ENCODE measurements at places on chromosomes 4 and X.

DNA sequence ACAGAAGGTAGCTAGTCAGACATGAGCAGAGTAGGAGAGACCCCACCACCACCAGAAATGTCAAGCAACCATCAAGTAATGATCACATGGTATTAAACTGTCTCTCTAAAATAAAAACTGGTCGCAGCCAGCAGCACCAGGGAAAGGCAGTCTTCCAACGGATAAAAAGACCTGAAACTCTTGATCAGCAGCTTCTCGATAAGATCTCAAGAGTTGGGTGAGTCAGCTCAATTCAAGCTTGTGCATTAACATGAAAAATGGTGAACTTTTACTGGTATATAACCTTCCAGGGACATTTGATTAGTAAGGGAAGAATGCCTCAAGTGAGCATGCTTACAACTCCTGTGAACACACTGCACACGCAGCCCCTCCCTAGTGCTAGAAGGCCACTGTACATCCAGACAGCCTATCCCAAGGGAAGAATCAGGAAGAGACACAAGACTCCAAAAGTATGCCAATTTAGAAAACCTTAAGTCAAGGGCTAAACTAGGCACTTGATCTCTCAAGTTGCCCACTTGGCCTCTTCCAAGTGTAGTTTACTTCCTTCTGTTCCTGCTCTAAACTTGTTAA is 270.0 kb upstream of the GNPDA2 start:
- no peak for DNase-seq

DNA sequence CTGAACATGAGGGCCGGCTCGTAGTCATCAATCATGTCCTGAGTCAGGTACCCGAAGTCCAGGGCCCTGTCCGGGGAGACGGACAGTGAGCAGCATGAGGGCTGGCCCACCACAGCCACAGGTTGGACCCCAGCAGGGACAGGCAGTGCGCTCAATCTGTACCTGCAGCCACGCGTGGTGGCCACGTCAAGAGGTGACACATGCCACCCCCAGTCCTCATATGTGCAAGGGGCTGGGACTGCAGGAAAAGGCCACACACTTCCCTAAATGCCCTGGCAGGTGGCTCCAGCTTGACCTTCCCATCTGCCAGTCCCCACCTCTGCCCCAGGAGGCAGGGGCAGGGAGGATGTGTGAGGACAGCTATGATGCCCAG is 73.8 kb upstream of the MXD4 start:
- no peak for DNase-seq

DNA sequence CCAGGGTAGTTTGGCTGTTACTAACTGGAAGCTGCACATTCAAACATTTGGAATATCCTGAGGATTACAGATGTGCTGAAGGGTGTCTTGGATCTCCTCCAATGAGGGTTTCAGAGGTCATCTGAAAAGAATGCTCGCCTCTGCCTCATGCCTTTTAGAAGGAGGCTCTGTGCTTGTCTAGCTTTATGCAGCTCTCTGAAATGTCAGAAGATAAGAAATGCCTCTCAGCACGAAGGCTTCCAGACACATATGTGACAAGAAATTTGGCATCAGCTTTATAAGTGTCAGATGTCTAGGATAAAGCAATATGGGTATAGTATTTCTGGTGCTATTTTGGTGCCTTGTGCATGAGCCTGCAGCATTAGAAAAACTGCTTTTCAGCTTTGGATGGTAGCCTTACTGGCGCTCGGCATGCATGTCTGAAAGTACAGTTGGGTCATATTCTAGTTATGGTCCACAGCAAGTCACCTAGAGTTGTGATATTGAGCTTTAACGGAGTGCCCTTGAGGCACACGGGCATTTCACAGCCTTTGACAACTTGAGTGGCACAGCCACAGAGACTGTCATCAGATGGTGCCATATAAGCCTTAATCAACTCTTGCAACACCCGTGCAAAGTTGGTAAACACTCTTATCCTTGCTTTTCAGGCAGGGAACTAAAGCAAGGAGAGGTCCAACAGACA is 70.8 kb upstream of the PGRMC2 start:
- DNase-seq, result no peak

DNA sequence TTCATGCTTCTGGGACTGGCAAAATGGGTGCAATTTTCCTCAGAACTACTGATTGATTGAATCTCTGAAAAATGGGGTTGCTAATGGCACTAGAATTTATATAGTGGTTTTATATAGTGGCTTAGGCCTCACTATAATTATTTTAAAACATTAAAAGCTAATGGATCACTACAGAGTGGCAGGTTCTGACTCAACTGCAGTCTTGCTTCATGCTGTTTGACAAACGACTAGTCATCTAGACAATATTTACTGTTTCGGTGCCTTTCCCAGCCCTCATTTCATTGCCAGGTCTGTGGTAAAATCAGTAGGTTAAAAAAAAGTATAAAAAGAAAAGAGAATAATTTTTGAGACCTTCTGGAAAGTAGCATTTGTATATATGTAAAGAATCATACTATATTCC is 352.8 kb upstream of the ATOH1 start:
- DNase-seq, result no peak

- no peak for DNase-seq
Measured at GRCh38 chr4:12844141-12844540, 640.0 kb downstream of the RAB28 start.

DNA sequence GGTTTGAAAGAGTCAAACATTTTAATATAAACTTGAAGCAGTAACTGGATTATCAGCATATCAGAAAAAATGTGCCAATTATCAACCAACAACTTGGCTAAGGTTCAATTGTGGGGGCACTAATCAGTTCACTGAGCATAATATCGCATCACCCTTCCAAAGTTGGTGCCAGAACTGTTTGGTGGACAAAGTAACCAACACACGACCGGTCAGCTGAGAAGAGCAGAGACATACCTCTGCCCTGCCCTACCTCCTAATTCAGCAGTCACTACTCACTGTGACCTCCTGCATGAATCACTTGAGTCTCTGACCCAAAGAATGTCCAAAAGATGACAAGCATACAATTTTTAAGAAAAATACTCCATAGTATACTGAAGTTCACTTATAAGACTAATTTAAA is 53.2 kb downstream of the TSPAN5 start:
- no peak for DNase-seq

GRCh38 chrX:17820100-17820499 is 41.0 kb downstream of the RAI2 start:
- no peak for DNase-seq

DNA sequence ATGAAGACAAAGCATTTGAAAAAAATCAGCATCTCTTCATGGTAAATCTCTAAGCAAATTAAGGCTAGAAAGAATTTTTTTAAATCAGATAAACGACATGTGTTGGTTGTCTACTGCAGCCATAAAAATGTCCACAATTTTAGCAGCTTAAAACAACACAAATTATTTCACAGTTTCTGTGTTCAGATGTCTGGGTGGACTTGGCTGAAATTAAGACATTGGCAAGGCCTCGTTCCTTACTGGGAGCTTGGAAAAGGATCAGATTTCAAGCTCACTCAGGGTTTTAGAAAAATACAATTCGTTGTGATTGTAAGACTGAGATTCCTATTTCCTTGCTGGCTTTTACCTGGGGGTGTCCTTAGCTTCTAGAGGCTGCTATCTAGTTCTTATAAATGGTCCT is 1470.6 kb downstream of the PCDH19 start:
- DNase-seq, result no peak

- no peak for DNase-seq
Measured at GRCh38 chr4:113955948-113956347, 23.5 kb downstream of the ARSJ start.

GRCh38 chr4:165433529-165433928 is 54.7 kb downstream of the CPE start:
- DNase-seq, result no peak

GRCh38 chr4:165520086-165520485 is 141.3 kb downstream of the CPE start:
- DNase-seq, result no peak

GRCh38 chr4:6963139-6963611 is 53.5 kb downstream of the TBC1D14 start:
- DNase-seq, result no peak

GRCh38 chr4:106273831-106274230 is 42.2 kb downstream of the TBCK start:
- no peak for DNase-seq

DNA sequence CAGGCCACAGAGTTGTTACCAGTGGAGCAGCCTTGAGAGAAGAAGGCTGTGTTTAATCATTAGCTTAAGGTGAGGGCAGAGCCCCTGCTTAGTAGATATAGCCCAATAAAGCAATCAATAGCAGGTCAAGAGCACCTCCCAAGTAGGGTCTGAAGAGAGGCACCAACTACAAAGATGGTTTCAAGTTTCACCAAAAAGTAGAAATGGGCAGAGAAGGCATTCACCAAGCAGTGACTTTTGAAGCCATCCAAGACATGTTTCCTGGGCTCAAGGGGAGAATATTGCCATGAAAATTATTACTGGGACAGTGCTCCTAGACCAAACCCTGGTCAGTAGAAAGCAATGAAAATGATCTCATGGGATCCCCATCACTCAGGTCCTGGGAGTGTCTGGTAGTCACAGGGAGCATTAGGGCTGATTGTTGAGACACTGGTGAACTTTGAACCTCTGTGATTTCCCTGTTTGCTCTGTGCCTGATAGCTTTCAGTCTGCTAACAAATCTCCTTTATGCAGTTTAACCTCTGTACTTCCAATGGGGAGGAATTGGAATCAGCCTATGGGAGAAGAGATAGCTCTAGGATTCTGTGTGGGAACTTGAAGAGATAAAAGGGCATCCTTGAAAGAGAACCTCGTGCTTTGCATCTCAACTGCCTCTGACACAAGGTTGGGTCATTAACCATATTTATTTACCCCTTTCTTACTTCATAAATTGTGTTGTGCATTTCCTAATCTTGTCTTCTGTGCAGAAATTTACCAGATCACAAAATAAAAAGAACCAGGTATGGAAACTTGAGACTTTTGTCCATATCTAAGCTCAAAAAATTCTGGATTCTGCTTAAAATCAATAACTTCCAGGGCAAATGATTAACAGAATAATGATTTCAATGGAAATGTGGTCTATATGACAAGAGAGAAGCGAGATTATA is 9.3 kb upstream of the OTC start:
- DNase-seq, result no peak

DNA sequence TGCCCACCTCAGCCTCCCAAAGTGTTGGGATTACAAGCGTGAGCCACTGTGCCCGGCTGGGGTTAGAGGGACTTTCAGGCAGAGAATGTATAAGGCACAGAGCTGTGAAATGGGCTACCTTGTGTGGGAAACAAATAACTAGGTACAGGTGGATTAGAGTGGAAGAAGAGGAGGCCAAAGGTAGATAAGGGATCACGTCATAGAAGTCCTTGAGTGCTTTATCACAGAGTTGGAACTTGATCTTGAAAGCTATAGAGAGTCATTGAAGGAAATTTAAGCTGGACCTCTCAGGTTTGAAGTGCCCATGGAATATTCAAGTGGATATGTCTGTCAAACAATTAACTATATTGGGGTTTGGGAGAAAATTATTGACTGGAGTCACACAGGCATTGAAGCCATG is 8.4 kb downstream of the N4BP2 start:
- no peak for DNase-seq

- no peak for DNase-seq
Measured at GRCh38 chr4:72933029-72933428, 136.5 kb downstream of the COX18 start.

DNA sequence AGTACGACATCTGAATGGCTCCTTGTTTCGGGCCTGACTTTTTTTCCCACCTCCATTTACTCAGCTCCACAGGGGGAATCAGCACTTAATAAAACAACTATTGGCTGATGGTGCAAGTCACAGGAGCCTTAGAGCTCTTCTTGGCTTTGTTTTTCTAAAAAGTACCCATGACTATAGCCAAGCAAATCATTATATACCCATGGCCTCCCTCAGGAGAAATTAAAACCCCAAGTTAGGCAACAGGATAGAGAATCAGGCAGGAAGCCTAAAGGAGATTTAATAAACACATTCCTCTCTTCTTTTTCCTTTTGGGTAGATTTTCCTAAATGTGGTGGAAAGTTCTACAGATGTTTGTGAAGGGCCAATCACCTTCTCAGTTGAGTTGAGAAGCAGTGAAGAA is 91.9 kb upstream of the RBPJ start:
- no peak for DNase-seq

GRCh38 chrX:40663880-40664630 is 16.7 kb upstream of the CXorf38 start:
- no peak for DNase-seq

- DNase-seq, result no peak
Measured at GRCh38 chr4:52836120-52836519, 26.0 kb upstream of the RASL11B start.

DNA sequence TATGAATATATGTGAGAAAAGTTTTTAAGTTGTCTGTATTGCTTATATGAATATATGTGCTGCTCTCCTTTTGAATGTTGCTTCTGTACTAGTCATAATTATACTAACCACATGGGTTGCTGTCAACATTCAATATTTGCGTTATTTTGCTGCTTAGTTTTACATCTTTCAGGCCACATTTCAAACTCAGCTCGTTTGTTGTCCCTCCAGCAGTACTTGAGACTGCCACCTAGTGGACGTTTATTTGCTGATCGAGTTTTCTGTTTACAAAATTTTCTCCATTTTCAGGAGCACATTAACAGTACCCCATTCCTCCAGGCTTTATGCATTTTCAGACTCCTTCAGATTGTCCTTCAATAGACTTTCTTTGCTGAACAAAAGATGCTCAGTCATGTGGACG is 75.8 kb downstream of the NUDT11 start:
- no peak for DNase-seq

- DNase-seq, result no peak
Measured at GRCh38 chr4:154497889-154498288, 6.3 kb upstream of the DCHS2 start.

- DNase-seq, result no peak
Measured at GRCh38 chrX:153547195-153547594, 29.8 kb downstream of the ATP2B3 start.

DNA sequence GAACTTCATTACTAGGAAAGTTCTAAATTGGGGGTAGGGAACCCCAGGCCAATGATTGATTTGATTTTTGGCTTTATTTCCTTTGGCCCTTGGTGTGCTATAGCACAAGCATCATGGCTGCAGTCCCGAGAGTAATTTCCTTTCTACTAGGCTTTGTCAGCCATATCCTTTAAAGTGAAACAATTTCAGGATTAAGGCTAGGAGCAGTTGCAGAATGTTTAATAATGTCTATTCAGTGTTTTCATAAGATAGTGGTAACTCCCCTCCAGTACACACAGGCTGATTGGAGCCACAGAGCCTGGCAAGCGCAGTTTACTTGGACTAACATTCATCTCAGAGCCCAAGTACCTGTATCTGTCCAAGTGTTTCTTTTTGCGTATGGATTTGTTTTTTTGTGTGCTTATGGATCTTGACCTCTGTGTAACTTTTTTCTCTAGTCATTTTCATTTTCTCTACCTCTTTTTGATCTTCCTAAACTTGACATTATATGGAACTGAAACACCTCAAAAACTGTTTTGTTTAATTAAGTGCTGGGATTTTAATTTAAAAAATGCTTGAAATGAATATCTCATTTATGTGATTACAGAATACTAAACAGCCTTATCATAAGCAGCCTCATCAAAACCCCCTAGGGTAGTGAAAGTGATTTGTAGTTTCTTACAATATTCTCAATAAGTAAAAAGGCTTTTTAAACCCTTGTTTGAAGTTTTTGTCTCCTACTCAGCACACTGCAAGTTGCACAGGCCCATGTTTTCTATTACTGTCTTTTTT is 7.5 kb downstream of the STIM2 start:
- DNase-seq, result no peak

All from left ventricle myocardium inferior (tissue), 1 donor.